ENCODE measurements at places on chromosomes 3 and 15.

GRCh38 chr15:28959326-28959725 is 73.6 kb downstream of the APBA2 start:
- DNase-seq, result no peak

- no peak for DNase-seq
Observed at GRCh38 chr3:87307805-87308204, 31.4 kb upstream of the POU1F1 start.

GRCh38 chr15:40192942-40193341 is 32.1 kb downstream of the BUB1B start:
- no peak for DNase-seq

- DNase-seq, result no peak
Observed at GRCh38 chr3:14256561-14257342, 78.1 kb downstream of the LSM3 start.

- no peak for DNase-seq
Observed at GRCh38 chr3:167941234-167941995, 154.3 kb downstream of the GOLIM4 start.

GRCh38 chr15:21262851-21263425 is 177.4 kb downstream of the POTEB3 start:
- DNase-seq, result no peak

GRCh38 chr3:7204848-7205156 is 343.9 kb downstream of the GRM7 start:
- no peak for DNase-seq

- no peak for DNase-seq
Observed at GRCh38 chr15:70261083-70261482, 163.4 kb upstream of the TLE3 start.

GRCh38 chr3:2158828-2159227 is 60.2 kb downstream of the CNTN4 start:
- no peak for DNase-seq
